SJSA1 (cell line): ENCODE measurements at places on chromosomes 11 and 22. TPM values are rescaled to one million over a fixed set of nuclear protein-coding genes. Genes with fewer than 3 reads are reported as not detected.

DNA sequence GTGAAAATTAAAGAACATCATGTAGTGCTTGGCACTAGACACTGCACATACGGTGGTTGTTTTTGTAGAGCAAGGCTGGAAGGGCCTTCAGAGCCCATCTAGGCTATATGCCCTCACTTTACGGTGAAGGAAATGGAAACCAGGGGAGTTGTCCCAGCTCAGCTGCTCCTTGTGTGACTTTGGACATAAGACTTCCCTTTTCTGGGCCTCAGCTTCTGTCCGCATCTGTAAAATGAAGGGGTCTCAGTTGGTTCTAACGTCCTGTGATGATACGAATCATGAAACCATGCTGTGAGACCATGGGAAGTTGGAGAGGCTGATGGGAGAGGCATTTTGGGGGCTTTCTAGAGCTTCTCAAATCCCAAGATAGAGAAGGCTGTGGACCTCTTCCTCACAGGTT lies 4.7 kb downstream of the KCNE3 start:
- no peak for DNase-seq

DNA sequence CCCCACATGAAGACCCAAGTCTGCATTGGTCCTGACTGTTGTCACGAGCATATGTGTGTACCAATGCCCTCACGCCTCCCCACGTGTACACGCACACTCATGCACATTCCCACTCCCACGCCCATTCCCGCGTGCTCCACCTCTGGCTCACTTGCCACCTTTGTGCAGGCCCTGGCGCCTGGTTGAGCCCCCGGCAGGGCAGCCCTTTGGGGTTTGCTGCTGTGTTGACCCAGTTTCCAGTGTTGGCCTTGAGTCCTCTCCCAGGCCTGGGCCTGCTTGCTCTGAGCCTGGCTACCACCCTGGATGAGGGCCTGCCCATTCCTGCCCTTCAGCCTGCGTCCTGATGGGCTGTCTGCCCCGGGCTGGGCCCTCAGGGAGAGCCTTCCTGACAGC lies 18.2 kb downstream of the PVALB start:
- DNase-seq: no peak

DNA sequence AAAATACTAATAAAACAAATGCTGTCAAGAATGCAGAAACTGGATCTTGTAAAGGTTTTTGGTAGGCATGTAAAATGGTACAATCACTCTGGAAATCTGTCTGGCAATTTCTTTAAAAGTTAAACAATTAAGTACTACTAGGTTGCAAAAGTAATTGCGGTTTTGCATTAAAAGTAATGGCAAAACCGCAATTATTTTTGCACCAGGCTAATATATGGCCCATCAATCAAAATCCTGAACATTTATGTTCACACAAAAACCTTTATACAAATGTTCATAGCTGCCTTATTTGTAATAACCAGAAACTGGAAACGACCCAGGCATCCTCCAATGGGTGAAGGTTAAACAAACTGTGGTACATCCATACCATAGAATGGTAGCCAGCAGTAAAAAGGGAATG lies 24.6 kb upstream of the ZDHHC13 start:
- DNase-seq: no peak

DNA sequence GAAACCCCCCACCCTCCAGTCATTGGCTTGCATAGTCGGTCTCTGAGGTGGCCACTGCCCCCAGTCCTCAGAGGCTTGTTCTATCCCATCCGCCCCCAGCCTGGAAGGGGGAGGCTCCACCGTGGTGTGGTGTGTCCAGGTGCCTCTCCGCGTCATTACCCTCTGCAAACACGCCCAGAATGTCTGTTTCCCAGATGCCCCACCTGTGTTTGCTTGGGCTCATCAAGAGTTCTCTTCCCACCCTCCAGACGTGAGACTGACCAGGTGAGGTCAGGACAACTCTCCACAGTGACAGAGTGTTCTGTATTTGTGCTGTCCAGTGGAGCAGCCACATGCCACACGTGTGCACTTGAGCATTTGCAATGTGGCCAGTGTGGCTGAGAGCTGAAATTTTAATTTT lies 24.9 kb downstream of the LRRC10B start:
- DNase-seq: no peak

DNA sequence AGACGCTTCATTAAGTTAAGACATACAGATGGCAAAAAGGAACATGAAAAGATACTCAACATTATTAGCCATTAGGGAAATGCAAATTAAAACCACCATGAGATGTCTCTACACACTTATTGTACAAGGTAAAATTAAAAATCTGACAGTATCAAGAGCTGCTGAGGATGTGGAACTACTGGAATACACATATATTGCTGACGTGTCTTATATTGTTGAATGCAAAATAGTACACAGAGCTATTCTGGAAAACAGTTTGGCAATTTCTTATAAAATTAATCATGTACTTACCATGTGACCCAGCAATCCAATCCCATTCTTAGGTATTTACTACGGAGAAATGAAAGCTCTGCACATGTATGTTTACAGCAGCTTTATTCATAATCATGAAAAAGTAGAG lies 742.5 kb downstream of the TBC1D22A start:
- DNase-seq: no peak

GRCh38 chr11:127066401-127067090 lies 66.0 kb upstream of the KIRREL3 start:
- DNase-seq: no peak

- no peak for DNase-seq
Measured at GRCh38 chr11:119100994-119101758, 477 bp downstream of the DPAGT1 start.

GRCh38 chr11:39192671-39193070 lies 2266.8 kb downstream of the LRRC4C start:
- DNase-seq: no peak

DNA sequence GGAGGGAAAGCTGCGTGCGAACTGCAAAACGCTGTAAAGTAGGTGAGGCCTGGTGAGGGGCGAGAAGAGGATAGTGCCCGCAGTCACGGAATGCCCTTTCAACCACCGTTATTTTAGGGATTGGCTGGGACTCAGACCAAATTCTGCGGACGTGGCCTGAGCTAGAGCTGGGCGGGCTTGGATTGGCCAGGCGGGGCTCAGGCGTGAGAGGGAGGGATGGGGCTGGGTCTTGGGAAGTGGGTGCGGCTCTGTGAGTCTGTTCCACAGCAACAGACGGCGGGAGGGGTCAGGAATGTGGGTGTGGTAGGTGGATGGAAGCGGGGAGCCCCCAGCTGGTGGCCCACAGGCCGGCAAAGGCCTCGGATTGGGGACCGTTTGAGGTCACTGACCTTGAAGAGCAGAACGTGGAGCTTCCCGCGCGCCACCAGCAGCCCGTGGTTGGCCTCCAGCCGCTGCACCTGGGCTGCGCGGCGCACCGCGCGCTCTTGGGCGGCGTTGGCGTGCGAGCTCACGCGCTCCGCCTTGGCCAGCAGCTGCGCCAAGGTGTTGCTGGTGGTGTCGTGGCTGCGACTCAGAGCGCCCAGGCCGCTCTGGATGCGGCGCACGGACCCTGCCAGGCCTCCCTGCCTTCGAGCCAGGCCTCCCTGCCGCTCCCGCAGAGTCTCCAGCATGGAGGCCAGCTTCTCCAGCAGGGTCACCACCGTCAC lies 444 bp downstream of the CAVIN3 start:
- DNase-seq: peak; percentile 91

DNA sequence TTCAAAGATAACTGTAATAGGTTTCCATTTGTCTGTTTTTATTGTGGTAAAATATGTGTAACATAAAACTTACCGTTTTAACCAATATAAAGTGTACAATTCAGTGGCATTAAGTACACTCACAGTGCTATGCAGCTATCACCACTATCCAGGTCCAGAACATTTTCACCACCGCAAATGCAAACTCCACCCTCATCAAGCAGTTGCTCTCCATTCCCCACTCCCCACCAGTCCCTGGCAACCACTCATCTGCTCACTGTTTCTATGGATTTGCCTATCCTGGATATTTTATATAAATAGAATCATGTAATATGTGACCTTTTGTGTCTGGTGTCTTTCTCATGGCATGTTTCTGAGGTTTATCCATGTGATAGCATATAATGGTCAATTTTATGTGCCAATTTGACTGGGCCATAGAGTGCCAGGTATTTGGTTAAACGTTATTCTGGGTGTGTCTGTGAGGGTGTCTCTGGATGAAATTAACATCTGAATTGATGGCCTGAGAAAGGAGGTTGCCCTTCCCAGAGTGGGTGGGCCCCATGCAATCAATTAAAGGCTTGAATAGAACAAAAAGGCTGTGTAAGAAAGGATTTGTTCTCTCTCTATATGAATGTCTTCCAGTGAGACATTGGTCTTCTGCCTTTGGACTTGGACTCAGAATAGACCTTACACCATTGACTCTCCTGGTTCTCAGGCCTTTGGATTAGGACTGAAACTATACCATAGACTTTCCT lies 17.2 kb upstream of the SMCO4 start:
- DNase-seq: no peak

GRCh38 chr11:34787348-34787747 lies 128.8 kb downstream of the APIP start:
- no peak for DNase-seq

JHY gene
- 2.4 and 2.6 TPM in 2 replicates for total RNA-seq

DEFB131B gene
- total RNA-seq: not detected in 2 replicates

KDM4E gene
- total RNA-seq: not detected in 2 replicates

DEUP1 gene
- not detected in 2 replicates for total RNA-seq

- DNase-seq: no peak
Measured at GRCh38 chr11:121508449-121508848, 55.7 kb upstream of the SORL1-AS1 start.

TRIM51 gene
- total RNA-seq: not detected in 2 replicates

GRCh38 chr11:2473361-2474058 lies 28.7 kb downstream of the KCNQ1 start:
- DNase-seq: no peak

ZNF214 gene
- total RNA-seq: not detected in 2 replicates

DNA sequence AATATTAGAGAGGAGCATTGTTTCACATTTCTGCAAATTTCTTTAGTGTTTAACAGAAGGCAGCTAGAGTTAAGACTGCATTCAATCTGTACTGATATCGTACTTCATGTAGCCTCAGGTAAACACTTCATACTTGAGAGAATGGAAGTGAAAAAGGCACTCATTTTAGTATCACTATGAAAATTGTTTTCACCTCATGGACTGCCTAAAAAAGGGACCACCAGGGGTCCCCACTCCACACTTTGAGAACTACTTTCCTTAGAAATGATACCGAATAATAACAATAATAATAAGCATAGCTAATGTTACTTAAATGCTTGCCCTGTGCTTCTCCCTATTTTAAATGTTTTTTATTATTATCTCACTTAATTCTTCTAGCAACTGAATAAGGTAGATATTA lies 95.1 kb downstream of the BLID start:
- no peak for DNase-seq

GRCh38 chr11:36426226-36426848 lies 83.7 kb downstream of the TRAF6 start:
- DNase-seq: no peak

DNA sequence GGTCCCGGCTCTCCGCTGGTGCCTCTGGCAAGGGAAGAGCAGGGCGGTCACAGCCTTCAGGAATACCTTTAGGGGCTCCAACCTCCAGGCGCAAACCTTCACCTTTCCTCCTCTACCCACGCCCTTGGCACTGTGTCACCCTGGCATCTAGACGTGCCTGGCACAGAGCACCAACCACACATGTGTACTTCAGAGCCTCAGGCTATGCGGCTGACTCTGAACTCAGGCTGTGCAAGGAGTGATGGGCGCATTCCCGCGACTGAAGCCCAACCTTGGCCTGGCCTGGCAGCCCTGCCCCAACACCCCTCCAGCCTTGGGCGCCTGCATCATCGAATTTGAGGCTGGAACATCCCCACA lies 11.4 kb downstream of the SCARF2 start:
- DNase-seq: no peak

DNA sequence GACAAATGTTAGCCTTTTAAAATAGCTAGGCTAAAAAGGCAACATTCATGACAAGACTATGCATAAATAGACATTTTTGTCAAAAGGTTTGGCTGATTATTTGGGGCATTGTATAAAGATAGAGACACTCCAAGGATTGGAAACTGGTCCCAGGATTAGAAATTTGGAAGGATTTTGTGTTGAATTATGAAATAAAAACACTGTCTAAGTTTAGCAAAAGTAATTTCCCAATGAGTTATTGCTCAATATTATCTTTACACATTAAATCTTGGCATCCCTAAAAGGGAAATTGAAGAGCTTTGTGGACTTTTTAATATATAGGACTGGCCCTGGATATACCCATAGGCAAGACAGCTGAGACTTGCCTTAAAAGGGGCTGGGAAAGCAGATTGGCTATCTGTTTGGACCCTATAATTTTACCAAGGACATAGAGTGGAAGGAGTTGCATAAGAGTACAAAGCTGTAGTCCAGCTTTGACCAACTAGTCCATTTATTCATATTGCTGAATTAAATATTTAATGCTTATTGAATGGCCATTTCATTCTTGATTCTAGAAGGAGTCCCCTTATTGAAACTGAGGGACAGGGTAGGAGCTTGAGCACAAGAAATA lies 382.7 kb downstream of the METTL15 start:
- DNase-seq: no peak

MIOX gene
- total RNA-seq: not detected in 2 replicates

SIAE gene
- total RNA-seq: 2.8 and 4.7 TPM in 2 replicates

DNA sequence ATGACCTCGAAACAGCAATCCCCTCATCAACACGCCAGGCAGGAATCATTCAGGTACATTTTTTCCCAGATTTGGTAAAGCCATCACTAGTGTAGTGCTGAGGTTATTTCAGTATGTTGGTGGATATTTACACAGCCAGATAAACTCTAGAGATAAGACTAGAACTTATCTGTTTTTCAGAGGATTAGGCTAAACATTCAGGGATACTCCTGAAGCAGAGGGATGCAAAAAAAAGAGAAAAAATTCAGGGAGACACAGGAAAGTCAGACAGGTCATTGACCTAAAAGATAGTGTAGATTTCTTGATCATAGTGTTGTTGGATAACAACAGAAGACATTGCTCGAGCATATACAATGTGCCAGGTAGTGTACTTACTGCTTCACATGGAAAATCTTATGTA lies 93.2 kb downstream of the ATM start:
- no peak for DNase-seq

JRKL gene
- 3.8 and 4.5 TPM in 2 replicates for total RNA-seq

KIAA1671 gene
- total RNA-seq: 0.03 TPM in 2 replicates

DNA sequence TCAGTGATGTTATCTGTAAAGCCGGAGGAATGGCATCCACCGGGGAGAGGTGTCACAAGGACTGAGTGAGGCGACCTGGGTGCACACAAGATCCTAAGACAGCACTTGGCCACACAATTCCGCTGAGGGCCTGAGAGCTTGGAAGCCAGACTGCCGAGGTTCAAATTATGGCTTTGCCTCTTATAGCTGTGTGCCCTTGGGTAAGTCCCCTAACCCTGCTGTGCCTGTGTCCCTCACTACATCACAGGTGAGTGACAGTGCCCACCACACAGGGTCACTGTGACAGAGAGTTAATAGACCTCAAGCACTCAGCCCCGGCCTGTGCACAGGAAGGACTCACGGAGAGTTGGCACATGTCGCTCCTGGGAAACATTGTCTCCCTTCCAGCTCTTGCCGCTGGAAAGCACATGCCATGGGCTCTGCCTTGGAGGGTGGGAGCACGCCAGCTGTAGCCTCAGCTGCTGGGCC lies 592 bp downstream of the RHOD start:
- DNase-seq: no peak
